Activated T-helper 17 cell treated with anti-CD3 and anti-CD28 coated beads, Interleukin-2, amount 50 U/mL, for 72 hours (primary cell): ENCODE measurements at places on chromosomes 5 and 9. TPM values are rescaled to one million over a fixed set of nuclear protein-coding genes. Genes with fewer than 3 reads are reported as not detected.

The CDKN2B-AS1 gene
- 0.93 TPM for total RNA-seq

GRCh38 chr5:134736173-134736812 is 2.1 kb upstream of the CAMLG start:
- no peak for ATAC-seq

DNA sequence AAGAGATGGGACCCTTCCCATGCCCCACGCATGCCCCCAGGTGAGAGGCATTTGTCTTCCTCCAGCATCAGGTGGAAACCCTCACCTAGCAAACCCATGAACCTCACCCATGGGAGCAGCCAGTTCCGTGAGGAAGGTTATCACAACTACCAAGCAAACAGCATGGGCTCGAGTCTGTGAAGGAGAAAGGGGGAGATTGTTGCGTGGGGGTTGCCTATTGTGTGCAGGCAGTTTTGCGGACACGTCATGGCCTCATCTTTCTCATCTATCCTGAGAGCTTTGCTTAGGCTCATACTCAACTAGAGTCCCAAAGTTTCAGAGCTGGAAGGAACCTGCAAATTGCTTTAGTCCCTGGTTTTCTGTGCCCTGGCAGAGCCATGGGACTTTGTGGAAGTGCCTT is 73.6 kb upstream of the TGFBR1 start:
- no peak for ATAC-seq

GRCh38 chr9:32487981-32488380 is 38.0 kb downstream of the RIGI start:
- no peak for ATAC-seq

- ATAC-seq = no peak
Measured at GRCh38 chr9:125145425-125145824, 2.1 kb upstream of the SCAI start.

DNA sequence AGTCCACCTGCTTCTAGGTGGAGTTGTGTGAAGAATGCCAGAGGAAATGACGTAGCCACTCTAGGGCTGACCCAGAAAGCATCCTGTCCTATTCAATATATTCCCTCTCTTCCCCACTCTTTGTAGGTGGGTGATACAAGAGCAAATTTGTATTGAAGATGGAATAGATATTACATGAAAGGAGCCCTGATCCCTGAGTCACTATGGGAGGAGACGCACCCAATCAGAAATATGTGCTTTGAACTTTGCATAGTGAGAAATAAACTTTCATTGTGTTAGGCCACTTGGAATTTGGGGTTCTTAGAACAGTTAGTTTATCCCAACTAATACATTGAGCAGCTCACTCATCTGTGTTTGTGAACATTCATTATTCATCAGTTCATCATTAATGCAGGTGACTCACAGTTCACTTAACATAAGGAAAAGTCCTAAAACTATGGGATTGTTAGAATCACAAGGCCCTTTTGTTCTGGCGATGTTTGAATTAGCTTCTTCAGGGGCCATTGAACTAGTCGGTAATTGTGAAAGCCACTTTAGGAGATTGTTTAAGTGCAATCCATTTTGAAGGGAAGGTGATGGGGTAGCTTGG is 26.9 kb upstream of the NTRK2 start:
- ATAC-seq = no peak

GRCh38 chr9:130484362-130485072 is 39.8 kb downstream of the ASS1 start:
- ATAC-seq = no peak

The CCL27 gene
- 1.6 TPM for total RNA-seq

DNA sequence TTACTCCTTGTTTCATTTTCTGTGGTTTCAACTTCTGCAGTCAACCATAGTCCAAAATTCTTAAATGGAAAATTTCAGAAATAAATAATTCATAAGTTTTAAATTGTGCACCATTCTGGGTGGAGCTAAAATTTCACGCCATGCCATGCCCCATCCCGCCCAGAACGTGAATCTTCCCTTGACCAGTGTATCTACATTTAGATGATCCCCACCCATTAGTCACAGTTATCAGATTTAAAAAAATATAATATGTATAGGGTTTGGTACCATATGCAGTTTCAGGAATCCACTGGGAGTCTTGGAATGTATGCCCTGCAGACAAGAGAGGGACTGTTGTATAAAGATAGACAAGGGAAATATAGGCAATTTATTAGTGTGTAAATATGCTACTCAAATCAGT is 759.7 kb upstream of the ZNF608 start:
- no peak for ATAC-seq

The RANBP17 gene
- not detected for total RNA-seq

- no peak for ATAC-seq
Measured at GRCh38 chr9:124759327-124759726, 11.8 kb downstream of the NR6A1 start.

- no peak for ATAC-seq
Measured at GRCh38 chr5:129718471-129719090, 29.3 kb upstream of the MINAR2 start.

- ATAC-seq = no peak
Measured at GRCh38 chr9:36847781-36848673, 186.0 kb downstream of the PAX5 start.

The OGN gene
- total RNA-seq = 0.30 TPM

DNA sequence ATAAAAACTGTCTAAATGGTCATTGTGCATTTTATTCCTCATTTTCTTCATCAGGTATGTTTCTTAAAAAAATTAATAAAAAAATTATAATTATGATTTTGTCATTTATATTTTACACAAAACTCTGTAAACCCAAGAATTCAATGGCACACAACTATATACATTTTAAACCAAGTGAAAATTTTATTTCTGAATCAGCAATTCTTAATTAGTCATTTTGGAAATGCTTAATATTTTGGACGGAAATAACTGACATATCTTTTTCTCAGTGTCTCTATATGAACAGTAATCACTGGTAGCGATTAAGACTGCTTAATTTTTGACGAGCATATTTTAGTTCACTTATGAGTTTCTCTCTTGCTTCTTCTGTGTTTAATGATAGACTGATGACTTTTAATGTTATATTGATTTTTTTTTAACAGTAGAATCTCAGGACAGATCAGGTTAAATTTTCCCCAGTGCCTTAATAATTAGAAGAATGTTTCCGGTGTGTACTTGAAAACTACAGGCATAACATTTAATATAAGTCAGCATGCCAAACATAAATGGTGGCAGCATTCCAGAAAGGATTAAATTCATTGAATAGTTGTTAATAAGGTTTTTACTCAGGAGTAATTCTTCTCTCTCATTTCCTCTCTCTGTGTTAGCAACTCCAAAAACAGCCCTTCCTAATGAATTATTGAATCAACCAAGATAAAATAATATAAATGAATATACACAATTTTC is 644.7 kb upstream of the CDH6 start:
- no peak for ATAC-seq

- ATAC-seq = peak; percentile 53
Measured at GRCh38 chr5:57311921-57312735, 138.3 kb downstream of the GPBP1 start.

DNA sequence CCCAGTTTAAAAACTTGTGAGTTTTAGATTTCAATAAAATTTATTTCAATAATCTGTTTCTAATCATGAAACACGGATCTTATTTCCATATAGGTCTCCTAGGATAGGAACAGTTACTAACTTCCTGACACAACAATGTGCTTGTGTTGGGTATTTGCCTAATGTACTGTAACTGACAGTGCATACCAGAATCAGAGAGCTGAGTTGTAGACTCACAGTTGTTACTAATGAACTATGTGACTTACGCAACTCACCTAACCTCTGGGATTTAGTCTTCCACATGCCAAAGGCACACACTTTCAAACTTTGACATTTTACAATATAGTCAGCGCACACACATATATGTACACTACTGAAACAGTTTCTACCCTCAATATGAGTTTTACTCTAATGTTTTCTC is 77.7 kb downstream of the HOMER1 start:
- no peak for ATAC-seq

The WWC1 gene
- 1.9 TPM for total RNA-seq

DNA sequence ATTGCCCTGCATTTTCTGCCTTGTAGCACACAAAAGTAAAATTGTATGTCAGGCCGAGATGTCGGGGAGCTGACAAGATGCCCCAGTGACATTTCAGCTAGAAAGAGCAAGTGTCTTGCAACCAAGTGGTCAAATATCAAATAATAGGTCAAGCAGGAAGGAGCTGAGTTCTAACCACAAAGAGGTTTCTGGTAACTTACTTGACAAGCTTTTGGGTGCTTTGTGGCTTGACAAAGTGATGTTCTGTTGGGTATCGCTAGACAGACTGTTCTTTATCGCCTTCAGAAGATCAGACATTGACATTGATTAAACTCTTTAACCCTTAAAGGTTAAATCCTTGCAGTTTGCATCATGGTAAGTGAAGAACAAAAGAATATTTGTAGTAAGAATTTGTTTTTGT is 419.9 kb downstream of the CCDC171 start:
- ATAC-seq = no peak

GRCh38 chr5:121834021-121834420 is 17.7 kb upstream of the FTMT start:
- no peak for ATAC-seq

The RLN2 gene
- 2.9 TPM for total RNA-seq

DNA sequence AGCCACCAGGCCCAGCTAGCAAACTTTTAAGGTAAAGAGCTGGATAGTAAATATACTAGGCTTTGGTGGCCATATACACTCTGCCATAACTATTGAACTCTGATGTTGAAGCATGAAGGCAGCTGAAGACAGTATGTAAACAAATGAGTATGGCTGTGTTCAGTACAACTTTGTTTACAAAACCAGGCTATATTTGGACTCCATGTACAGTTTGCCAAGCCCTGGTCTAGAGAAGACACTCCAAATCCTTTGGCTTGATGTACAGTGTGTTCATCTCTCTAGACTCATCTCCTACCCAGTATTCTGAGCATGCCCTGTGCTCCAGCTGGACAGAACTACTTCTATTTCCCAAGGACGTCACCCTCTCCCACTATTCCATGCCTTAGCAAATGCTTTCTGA is 54.3 kb upstream of the MEGF10 start:
- ATAC-seq = no peak

- ATAC-seq = no peak
Measured at GRCh38 chr5:123756318-123756665, 244.3 kb downstream of the CSNK1G3 start.

DNA sequence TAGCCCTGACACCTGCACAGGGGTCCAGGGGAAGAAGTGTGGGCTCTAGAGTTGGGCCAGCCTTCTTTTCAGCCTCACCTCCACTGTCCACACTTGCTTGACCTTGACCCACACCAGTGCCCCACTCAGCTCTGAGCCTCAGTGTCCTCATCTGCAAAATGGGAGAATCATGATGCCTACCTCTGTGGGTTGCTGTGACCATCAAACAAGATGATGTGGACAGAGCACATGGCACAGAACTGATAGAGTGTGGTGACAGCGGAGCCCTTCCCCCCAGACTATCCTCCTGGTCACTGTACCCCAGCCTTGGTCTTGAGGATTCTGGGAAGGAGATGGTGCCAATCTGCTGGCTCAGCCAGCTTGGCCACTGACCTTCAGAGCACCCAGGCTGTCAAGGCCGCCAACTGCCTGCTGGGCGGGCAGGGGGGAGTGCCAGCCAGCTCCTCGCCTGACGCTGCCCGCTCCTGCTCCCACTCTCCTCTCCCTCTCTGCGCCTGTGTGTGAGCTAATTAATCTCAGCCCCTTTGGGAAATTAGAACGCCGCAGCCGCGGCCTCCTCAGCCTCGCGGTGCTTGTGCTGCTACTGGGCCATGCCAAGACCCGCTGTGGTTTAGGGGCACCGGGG is 16.7 kb downstream of the CXXC5 start:
- ATAC-seq = no peak

DNA sequence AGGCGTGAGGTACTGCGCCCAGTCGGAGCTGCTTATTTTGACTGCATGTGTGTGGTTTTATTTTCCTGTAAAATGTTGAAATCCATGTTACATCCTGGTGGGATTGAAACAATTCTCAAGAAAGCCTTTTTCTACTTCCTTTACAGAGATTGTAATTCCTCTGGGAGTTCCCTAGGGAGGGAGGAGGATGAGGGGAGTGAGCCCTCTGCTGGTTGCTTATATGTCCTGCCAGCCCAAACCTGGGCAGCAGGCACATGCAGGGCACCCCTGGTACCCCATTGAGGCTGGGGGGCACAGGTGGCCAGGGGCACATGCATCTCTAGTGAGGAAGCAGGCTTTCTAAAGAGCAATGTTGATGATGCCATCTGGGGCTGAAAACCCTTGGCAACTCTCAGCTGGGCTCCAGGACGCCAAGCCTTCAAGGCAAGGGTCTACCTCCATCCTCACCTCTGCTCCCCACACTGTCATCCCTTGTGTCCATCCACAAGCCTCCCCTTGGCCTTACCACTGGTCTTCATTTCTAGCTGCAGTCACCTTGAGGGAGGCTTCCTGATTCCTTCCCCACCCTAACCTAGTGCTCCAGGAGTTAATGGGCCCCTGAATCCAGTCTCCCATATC is 84.7 kb upstream of the TNFSF8 start:
- no peak for ATAC-seq

GRCh38 chr5:171314728-171315385 is 5.8 kb downstream of the TLX3 start:
- no peak for ATAC-seq

DNA sequence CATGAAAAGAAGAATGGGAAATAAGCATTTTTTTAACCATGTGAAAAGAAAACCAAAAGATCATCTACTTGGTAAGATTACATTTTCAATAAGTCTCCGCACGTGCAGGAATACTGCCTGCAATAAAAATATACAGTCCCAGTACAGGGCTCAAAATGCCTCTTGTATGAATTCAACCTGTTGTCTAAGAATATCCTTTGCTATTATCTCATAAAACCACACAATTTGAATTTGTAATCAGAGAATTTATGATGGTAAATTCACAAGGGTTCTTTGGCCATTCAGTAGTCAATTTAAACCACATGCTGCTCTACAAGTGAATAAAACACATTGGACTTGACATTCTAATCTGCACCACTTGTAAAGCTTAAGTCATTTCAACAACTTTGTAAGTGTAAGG is 46.6 kb downstream of the ST8SIA4 start:
- ATAC-seq = no peak

DNA sequence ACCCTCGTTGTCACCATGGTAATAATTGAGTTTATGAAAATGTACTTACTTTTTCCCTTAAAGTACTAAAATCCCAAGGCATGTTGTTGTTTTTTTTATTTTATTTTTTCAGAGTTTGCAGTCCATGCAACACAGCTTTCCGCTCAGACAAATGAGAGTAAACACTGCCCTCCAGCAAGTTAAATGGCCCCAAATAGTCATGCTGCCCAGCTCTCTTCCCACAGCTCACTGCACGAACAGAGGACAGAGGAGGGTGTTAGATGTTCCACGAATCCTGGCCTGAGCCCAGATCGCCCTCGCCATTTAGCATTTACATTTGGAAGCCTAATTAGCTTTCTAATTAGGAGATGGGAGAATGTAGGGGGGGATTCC is 1.9 kb downstream of the NIM1K start:
- ATAC-seq = no peak

DNA sequence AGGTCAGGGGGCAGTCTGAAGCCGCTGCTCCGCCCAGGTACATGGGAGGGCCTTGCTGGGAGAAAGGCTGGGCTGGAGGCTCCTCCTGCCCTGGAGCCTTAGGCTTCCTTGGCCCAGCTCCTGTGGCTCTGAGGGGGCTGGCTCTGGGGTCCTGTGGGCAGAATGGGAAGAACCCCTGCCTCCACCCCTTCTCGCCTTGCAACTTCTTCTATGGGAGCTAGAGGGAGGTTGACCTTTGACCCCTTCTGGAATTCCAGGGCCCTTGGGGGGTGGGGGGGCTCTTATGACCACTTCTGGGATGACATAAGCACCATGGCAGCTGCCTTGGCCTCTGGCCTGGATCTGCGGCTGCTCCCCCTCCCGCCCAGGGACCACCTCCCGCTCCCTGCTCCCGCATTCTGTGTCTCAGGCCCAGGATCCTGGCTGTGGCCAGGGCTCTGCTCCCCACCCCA is 32.2 kb downstream of the IER5L start:
- no peak for ATAC-seq

- ATAC-seq = peak; percentile 68
Measured at GRCh38 chr5:170638454-170639220, 134.8 kb downstream of the KCNIP1 start.
